ENCODE measurements at places on chromosomes 12 and 14.
A peak's percentile ranks its signal among the peaks of the same experiment; 100 is the strongest.

GRCh38 chr12:42673535-42673934 lies 84.0 kb upstream of the PRICKLE1 start:
- no peak for DNase-seq

DNA sequence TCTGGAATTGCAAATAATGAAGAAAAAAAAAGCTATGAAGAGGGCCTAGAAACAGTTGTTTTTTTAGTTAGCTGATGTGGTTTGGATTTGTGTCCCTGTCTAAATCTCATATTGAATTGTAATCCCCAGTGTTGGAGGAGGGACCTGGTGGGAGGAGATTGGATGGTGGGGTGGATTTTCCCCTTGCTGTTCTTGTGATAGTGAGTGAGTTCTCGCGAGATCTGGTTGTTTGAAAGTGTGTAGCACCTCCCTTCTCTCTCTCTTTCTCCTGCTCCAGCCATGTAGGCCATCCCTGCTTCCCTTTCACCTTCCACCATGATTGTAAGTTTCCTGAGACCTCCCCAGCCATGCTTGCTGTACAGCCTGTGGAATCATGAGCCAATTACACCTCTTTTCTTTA lies 126.1 kb downstream of the ASCL4 start:
- DNase-seq, result no peak

- no peak for DNase-seq
Measured at GRCh38 chr12:14927267-14927666, 11.1 kb downstream of the ERP27 start.

DNA sequence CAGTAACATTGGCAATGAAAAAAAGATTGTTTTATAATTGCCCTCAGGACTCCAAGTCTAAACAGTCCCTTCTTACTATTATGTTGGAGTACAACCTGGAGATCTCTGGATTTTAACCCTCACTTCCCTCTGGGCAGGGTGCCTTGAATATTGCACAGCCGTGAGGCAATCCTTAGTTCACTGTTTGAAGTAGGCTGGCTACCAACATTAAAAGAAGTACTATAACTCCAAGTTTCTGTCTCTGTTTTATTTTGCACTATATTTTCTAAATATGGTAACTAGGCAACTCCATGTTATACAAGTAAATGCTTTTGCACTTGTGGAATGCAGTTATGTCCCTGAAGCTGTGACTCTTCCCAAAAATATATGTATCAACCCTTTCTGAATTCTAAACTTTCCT lies 490.7 kb downstream of the EGLN3 start:
- no peak for DNase-seq

DNA sequence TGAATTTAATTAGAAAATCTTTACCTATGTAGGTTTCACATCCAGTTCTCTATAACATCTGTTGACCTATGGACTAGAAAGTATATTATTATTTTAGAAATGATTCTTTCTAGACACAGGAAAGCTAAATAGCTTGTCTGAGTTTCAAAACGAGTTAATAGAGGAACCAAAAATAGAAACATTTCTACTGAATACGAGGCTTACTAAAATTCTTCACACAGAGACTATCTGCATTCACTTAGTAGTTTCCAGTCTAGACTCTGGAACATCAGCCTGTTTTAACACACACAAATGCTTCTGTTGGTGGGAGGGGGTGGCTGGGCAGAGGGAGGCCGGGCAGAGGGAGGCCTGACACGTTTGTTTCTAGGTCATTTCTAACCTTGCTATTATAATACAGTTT lies 29.7 kb downstream of the RGS6 start:
- DNase-seq, result no peak

- DNase-seq, result no peak
Measured at GRCh38 chr14:33280646-33281045, 342.0 kb downstream of the NPAS3 start.

- DNase-seq, result peak; percentile 3
Measured at GRCh38 chr14:73944432-73945158, 5.3 kb downstream of the FAM161B start.

DNA sequence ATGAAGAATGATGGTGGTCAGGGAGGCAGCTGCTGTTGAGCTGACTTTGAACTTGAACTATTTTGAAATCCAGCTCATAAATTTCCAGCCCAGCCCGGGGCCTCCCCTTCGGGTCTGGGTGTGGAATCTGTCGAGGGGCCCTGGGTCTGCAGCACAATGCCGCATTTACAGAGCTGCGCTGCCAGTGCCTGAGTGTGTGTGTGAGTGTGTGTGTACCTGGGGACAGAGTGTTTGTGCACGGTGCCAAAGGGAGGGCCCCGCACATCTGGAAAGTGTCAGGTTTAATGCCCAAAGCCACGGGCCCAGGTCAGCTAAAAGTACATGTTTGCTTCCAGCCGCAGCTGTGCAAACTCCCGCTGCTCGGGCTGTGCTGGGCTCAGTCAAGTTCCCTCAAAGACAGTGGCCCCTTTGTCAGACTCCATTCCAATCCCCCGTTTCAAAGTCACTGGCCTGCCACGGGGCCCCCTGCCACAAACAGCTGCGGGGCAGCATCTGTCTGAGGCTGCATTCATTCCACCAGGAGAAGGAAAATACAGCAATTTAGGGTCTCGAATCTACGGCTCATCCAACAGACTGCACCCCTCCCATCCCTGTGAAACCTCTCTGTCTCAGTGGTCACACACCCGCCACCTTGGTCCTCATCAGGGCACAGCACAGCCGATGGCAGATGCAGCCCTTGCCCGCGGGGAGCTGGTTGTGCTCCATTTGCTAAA lies 16.3 kb upstream of the RFLNA start:
- DNase-seq, result no peak

DNA sequence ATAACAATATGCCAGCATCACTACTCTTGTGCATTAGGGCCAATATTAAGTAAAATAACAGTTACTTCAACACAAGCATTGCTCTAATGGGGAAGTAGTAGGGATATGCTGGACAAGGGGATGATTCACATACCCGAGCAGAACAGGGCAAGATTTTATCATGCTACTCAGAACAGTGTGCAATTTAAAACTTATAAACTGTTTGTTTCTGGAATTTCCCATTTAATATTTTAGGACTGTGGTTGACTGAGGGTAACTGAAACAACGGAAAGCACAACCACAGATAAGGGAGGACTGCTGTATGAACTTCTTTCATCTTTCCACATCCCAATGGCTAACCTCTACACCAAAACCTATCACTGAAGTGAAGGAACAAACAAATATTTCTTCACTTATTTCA lies 36.8 kb downstream of the SARNP start:
- no peak for DNase-seq

GRCh38 chr12:4156317-4156716 lies 117.2 kb upstream of the CCND2 start:
- no peak for DNase-seq

- peak; percentile 4 for DNase-seq
Measured at GRCh38 chr12:91109148-91109564, 2.1 kb downstream of the LUM start.

- DNase-seq, result no peak
Measured at GRCh38 chr14:100033347-100034075, 31.7 kb upstream of the EVL start.

GRCh38 chr12:6322969-6323339 lies 12.5 kb downstream of the PLEKHG6 start:
- no peak for DNase-seq

GRCh38 chr14:87678624-87679023 lies 314.4 kb downstream of the GALC start:
- DNase-seq, result no peak

DNA sequence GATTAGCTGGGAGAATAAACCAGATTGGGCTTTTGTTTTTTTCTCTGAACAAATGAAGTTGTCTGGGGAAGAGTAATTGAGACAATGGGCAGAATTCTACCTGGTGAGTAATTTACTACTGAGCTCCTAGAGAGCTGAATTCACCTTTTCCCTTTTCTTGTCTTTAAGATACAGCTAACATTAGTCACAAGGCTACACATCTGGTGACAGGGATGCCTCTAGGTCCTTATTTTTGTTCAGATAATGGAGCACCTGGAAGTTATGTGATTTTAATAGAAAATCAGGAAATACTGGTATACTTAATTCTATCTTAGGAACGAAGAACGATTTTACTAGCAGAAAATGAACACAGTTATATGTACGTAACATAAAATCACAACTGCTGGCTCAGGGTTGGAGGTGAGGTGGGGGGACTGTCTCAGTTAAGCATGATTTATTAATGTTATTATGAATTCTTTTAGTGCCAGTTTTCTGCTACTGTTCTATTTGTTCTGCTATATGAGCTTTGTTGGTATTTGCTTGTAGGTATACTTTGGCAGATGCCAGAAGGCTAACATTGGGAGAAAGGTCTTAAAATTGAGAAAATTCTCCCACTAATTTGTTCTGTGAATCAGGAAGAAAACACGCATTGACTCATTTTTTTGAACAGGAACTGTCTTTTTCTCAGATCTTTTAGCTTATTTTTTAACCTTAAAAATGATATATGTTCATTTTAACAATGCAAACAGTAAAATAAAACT lies 482.7 kb upstream of the RGS6 start:
- DNase-seq, result no peak

DNA sequence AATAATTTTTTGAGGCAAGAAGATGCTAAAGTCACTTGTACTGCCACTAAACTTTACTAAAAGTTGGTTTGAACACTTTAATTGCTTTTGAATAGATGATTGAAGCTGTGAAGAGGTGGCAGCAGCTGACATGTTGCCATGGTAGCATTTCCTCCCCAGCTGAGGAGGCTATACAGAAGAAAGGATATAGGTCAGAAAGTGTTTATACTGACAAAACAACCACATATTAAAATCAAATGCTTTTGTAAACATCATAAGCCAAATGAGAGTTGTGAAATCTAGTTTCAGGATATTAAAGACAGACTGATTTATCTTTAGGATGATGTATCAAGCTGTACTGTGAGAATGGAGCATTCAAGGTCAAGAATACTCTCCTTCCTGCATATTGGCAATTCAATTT lies 41.7 kb downstream of the TSPAN19 start:
- no peak for DNase-seq

DNA sequence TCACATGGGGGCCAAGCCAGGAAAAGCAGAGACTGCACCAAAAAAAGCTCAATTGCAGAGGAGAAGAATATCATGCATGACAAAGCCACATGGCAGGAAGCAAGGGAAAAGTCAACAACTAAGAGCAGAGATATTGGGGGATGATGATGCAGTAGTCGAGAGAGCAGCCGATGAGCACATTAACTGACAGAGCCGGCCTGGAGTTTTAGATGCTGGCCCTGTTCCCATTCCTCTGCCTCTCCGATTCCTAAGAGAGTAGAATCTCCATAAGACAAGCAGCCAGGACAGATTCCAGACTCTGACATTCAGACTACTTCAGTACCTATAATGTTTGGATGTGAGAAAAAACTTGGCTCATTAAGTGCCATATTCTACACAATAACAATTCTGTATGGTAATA lies 155.9 kb downstream of the KCNH5 start:
- DNase-seq, result no peak

DNA sequence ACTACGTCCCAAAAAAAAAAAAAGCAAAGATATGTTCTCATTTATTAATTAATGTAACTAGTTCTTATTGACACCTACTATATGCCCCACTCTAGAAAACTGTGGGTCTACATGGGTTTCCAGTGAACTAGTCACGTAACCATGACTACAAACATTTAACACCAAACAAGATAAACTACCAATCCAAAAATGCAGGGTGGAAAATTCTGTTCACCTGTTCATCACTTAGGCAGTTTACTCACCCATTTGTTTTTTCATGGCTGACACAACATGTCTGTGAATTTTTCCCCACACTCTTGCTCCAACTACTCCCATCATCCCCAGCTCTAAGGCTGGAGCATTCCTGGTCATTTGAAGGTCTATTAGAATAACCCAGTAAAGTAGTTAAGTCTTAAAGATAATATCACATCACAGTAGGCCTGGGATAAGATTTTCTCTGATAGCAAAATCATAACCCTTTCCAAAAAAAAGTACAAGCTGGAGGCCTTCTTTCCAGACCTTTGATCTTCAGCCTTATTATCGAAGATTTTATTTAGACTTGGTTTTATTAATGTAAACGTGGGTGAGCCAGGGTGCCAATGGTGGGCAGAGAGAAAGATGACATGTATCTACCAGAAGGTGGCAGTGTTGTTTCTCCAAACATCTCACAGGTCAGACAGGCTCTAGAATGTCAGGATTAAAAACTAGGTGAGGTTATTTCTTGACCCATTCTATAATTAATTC lies 61.6 kb upstream of the DAAM1 start:
- DNase-seq, result peak; percentile 8

GRCh38 chr14:37197421-37198272 lies at the start of gene MIPOL1:
TSS of gene MIPOL1 (plus strand) at chr14:37197937. CDS start at chr14:37247889, 49,952 bp downstream.
- no peak for DNase-seq

GRCh38 chr14:88849716-88850115 lies 25.3 kb downstream of the TTC8 start:
- no peak for DNase-seq

GRCh38 chr12:108196319-108196718 lies 67.2 kb downstream of the WSCD2 start:
- DNase-seq, result no peak
